Suppressor macrophage treated with lipopolysaccharide for 4 hours (primary cell): ENCODE measurements at places on chromosomes 11 and 22.

DNA sequence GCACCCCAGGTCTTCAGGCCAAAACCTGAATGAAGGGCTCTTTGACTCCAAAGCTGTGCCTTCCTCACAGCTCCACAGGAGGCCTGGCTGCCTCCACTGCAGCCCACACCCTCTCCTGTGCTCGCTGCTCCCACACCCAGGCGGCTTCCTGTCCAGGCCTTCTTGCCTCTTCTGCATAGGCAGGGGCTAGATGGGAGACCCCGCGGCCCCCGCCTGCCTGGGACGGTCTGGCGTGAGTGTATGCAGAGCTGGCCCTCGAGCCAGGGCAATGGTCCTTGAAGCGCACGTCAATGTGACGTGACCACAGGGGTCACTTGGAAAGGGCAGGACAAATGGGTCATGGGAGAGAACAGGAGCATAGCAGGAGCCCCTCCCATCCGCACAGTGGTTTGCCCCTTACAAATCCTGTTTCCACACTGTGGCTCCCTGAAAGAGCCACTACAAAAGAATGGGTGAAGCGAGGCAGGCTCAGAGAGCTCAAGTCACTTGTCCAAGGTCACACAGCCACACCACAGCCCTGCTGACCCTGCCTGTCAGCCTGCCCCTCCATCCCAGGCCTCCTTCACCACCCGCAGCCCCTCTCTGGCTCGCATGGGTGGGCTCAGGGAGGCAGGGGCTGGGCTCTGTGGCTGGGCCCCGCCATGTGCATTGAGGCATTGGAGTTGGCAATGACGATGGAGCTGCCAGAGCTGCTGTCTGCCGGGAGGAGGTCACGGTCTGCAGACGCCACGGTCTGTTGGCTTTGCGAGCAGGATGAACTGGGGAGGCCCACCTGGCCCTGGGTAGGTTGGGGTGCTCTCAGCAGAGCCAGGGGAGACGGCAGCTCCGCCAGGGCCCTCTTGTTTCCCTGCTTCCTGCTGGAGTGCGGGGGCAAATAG lies 71.2 kb upstream of the WNT11 start:
- DNase-seq = no peak

GRCh38 chr11:110069158-110069737 lies 23.9 kb upstream of the ZC3H12C start:
- DNase-seq = peak; percentile 65

GRCh38 chr11:70833554-70833953 lies 418.8 kb downstream of the SHANK2 start:
- no peak for DNase-seq

DNA sequence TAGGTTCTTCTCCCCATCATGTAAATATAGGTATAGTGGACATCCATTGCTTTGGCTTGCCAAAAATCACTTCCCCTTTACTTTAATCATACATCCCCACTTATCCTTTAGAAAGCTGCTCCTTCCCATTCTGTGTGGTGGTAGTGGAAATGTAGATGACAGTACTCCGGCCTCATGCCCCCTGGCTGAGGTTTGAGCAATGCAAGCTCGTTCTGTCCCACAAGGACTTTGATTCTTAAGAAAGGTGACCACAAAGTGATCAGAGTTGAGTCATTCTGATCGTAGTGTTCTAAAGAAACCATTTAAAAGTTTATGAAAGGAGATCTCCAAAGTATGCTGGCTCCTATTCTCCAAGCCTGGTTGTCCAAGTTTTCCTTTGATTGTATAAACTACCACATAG lies 10.9 kb downstream of the TUG1 start:
- no peak for DNase-seq

DNA sequence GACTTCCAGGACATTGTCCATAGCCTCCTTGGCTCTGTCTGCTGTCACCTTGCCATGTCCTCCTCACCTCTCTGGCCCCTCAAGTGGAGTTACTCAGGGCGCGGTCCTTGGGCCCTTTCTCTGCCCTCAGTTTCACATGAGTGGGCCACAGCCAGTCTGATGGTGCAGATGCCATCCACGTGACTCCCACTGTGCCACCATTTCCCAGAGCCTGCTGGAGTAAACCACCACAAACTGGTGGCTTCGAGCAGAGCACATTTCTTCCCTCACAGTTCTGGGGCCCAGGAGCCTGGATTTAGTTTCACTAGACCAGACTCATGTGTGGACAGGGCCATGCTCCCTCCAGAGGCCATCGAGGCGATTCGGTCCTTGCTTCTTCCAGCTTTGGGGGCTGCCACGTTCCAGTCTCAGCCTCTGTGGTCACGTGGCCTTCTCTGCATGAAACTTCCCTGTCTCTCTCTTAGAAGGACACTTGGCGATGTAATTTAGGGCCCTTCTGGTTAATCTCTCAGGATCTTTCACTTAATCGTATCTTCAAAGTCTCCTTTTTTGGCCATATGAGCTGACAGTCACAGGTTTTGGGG lies 14.6 kb downstream of the SMARCB1 start:
- no peak for DNase-seq

DNA sequence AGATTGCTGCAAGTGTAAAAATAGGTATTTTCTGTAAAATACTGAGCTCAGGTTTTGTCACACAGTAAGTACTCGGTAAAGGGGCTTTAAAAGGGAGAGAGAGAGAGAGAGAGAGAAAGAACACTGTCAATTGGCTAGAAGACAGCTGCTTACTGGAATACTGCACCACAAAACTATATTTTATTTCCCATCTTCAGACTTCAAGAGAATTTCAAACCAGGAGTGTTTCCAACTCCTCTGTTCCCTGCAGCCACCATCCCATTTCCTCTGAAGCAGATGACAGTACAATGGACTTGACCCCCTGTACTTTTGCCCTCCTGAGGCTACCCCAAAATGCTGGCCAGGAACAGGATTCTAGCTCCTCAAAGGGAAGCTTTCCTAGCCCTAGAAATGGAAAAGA lies 89.7 kb downstream of the RELT start:
- DNase-seq = no peak

DNA sequence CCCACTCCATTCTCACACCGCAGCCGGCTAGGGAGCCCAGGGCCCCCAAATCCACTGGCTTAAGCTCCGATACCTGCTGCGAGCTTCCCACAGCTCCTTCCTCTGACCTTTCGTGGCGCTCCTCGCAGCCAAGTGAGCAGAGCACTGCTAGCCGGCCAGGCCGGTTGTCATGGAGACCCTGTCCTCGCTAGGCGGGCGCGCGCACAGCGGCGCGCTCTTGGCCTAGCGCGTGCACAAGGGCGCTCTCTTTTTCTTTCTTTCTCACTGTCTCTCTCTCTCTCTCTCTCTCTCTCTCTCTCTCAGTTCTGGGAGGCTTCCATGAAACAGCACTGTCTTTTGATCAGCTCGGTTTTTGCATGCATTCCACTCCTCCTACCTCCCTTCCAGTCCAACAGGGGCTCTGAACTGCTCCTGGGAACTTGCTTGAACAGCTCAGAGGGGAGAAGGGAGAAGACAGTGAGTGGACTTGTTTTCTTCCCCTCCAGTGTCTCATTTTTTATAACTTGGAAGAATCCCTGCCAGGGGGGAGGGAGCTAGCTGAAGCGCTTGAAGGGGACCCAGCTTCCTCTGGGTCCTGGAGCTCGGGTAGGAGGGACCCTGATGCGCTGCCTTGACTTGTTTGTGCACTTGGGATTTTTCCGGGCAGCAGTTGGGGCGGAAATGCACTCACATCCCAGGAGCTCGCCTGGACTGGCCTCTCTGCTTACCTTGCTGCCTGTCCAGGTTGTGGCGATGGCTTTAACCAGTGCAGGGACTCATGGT lies 100.3 kb upstream of the AKIP1 start:
- peak; percentile 40 for DNase-seq

GRCh38 chr11:47916361-47916841 lies 64.0 kb upstream of the PTPRJ start:
- no peak for DNase-seq

DNA sequence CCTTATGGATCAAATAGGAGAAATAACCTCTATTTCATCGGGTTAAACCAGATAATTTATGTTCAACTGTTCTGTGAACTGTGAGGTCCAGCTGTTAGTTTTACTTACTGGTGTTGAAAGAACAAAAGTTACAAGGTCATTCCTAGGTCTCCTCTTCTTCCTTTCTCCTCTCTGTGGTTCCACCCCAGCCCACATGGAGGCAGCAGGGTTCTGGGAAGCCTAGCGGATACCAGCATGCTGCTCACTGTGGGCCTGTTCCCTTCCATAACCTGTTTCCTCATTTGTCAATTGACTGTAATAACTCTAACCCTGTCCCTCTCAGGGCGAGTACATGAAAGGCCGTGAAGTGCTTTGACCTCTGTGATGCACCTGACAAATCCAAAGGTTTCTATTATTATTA lies 27.8 kb downstream of the RELT start:
- peak; percentile 88 for DNase-seq
